ENCODE measurements at places on chromosomes 12 and 14.

GRCh38 chr12:108568338-108569154, 6.2 kb downstream of the ISCU start:
- no peak for DNase-seq

DNA sequence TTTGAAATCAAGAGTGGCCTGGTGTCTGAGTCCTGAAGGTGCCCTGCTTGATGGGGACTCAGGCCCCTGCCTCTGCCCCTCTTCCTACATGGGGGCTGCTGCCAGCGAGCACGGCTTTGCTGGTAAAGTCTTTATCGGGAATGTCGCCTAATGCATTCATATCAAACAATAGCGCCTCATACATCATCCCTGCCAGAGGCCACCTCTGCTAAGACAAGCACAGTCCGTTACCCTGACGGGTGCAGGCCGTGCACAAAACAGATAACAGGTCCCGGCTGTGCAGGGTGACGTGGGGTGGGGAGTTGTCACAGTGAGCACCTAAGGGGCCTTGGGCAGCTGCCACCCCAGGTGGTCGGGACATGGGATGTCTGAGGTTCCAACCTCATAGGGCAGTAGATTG, 68.4 kb upstream of the FAM222A start:
- DNase-seq, result no peak

- DNase-seq, result peak; percentile 47
These were observed 43.6 kb downstream of the FGD6 start for GRCh38 chr12:95173392-95174251.

- no peak for DNase-seq
These were observed 17.3 kb upstream of the LMNTD1 start for GRCh38 chr12:25570418-25570817.

GRCh38 chr12:675562-675961, 12.3 kb upstream of the NINJ2 start:
- no peak for DNase-seq

DNA sequence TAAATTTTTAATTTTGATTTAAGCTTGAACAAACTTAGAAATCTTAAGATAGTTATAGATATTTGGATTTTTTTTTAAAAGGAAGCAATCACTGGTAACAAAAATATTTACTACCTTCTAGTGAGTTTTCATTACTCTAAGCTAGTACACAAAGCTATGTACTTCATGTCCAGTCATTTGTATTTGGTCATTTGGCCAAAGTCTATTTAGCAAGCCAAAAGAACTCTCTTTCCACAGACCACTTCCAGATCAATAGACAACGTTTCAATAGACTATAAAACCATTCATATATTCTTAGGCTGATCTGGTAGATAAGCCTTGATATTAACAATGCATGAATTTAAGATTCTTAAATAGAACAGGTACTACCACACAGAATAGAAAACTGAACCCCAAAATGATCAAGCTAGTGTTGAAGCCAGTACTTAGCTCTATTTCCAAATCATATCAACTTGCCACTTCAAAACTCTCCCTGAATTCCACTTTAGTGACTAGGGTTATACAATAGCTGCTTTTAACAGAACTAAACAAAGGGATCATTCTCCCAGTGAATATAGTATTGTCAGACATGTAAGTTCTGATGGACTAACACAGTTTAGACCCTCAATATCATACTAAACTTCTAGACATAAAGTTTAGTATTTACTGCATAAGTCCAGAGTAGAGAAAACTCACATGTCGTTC, 21.7 kb downstream of the CAPRIN2 start:
- no peak for DNase-seq

DNA sequence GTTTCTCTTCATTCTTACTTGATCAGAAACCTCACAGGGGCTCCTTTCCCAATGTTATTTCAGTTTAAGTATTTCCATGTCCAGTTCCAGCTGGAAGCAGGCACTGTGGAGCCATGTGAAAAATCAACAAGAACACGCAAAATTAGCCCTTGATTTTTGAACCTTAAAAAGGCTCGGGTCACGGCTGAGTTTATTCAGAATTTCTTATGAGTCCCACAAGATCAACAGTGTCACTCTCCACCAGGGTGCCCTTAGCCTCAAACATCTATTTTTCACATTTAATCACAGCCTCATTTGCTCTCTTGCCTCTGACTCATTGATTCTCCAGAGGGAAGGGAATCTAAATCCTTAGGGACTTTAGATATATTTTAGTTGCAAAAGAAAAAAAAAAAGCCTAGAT, 157.7 kb upstream of the AVPR1A start:
- no peak for DNase-seq

DNA sequence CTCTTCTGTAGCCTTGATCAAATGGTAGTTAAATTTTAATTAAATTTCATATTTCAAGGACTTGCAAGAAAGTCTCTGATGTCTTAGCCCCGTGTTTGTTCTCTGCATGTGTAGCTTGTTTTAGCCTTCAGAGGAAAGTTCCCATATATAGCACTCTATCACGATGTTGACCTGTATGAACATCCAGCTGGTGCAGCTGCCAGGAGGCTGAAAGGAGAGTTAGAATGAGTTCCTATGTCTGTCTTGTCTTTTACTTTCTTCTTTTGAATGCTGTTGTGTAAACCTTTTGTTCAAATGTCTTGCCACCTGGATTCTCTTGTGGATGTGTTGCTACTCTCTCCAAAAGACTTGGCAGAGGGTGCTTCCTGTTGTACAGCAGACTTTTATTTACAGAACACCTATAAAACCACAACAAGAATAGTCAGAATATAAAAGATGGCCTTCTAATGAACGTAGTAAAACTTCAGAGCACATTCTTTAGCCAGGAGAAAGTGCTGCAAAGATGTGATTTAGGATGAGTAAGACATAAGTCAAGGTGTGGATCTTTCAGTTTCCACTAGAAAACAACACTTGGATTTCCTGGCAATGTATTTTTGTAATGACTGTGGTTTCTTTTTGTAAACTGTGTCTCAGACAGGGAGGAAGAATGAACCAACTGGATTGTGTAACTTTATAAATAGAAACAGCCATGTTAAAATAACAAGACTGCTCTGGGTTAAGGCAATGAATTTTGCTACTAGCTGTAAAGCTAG, 17.2 kb downstream of the NAV3 start:
- DNase-seq, result peak; percentile 82

GRCh38 chr12:62732861-62733427, 202.0 kb downstream of the PPM1H start:
- DNase-seq, result no peak

- no peak for DNase-seq
These were observed 252.5 kb downstream of the SLC6A15 start for GRCh38 chr12:84660139-84660538.

DNA sequence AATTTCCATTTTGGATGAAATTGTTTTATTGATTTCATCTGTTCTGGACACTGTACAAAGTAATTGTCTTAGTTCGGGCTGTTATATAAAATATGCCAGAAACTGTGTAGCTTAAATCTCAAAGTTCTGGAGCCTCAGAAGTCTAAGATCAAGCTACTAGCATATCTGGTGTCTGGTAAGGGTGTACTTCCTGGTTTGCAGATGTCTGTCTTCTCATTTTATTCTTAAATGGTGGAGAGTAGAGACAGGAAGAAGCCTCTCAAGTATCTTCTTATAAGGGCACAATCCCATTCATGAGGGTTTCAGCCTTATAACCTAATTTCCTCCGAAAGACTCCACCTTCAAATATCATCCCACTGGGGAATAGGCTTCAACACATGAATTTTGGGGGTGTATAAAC, 51.3 kb downstream of the MON2 start:
- DNase-seq, result no peak

GRCh38 chr14:75125617-75126016, 1.2 kb downstream of the NEK9 start:
- DNase-seq, result no peak

DNA sequence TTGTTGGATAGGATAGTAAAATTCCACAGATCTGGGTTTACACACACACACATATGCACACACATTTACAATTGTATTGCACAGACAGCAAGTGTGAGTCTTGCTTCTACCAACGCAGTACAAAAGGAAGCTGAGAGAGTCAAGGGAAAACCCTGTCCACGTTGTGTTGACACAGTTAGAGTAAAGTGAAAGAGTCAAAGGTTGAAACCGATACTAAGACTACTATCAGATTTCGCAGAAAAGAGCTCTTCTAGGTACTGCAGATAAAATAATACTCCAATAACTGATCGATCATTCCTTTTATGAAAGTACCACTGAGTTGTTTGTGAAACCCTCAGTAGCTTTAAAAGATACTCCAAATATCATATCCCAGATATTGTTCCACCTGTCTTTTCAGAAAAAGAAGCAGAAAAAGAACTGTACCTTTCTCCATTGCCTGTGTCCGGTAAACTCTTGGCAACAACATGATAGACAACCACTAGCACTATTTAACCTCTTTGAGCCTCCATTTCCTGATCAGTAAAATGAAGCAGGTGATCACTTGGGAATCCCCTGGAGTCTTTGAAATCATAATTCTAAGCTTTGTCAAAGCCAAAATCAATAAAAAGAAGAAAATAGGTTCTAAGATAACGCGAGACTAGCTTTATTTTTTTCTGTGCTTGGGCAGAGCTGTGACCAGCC, 224.6 kb upstream of the FOXN3 start:
- no peak for DNase-seq

- no peak for DNase-seq
These were observed at the start of gene MMP19 for GRCh38 chr12:55842681-55843429. MMP19 (minus strand) TSS chr12:55842936; CDS start chr12:55842830, 106 bp downstream.

GRCh38 chr12:47441490-47441889, 264.3 kb downstream of the RPAP3 start:
- no peak for DNase-seq

DNA sequence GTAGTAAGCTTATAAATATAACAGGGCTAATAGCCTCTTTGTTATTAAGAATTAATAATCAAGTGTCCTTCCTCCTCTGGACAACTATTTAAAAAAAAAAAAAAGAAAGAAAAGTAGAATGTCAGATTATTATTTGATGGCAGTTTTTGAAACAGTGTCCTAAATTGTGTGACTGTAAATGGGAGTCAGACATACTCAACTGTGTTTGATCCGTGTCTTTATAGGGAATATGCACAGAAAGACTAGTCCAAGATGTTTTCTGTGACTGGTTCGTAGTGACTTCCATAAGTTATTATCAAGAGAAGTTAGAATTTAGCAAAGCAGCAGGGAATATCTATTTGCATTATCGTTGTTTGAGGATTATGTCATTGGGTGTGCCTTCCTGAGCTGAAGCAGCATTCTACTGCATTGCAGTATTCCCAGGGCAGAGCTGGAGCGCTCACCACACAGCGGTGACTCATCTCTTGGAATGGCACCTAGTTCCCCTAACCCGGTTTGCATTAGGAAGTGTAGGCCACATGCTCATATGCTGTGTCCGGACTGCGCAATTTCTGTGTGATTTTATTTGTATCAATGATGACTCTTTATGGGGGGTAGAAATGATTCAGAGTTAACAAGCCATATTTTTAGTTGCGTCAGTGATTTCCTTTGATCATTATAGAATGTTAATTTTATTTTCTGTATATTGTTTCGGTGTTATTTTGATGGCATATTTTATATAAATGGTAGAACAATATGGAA, 7.9 kb downstream of the DYNC1H1 start:
- DNase-seq, result peak; percentile 100

DNA sequence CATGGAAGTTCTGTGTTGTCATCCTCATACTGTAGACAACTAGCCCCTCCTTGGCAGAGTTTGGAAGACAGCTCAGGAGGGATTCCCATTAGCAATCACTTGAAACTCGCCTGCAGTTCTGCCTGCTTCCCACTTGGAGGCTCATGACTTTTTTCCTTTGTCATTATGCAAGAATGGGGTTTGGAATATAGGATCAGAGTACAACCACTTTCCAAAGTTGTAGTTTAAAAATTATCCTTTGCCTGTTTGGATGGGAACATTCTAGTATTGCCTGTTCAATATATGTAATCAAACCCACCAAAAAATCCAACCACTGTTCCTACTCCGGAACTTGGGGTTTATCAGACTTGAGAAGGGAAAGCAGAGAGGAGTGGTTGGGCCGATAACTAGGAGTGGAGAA, 2.1 kb upstream of the GPD1 start:
- no peak for DNase-seq

DNA sequence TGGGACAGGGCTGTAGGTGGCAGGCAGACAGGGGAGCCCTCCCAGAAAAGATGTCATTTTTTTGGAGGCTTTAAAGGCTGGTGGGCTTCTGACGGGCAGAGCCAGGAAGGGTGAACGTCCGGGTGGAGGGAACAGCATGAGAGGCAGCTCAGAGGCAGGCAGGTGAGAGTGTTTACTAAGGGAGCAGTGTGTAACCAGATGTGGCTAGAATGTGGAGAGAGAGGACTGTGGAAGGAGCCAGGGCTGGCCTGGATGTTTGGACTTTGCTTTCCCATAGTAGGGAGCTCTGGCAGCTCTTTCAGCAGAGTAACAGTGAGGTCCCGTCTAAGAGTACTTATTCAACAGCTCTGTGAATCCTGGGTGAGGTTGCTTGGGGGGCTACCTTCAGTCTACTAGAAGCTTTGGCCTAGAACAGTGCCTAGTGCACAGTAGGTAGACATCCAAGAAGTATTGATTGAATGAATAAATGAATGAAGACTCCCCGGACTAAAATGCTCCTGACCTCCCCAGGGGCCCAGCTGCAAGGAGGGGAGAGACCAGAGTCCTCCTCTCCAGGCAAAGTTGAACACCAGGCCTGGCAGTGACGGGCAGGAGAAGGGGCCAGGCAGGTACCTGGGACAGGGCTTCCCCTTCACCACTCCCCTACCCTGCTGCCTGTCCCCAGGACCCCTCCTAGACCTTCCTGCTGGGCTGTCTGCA, 8.5 kb downstream of the FAM222A start:
- DNase-seq, result no peak

- no peak for DNase-seq
These were observed 7.5 kb upstream of the ZFP36L1 start for GRCh38 chr14:68800390-68800789.

DNA sequence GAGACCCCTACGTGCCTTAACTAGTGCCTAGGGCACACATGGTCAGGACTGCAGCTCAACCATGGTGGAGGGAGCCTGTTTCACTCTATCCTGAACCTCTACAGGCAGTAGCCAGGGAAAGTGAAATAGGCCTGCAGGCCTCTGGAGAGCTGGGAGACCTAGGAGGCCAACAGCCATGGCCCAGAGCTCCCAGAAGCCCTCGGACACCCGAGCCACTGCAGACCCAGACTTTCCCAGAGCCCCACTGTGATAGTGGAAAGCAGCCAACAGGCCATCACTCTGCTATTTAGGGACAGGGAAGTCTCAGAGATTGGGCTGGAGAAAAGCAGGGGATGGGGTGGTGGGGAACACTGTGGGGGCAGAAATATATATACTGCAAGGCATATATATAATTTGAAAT, 56.5 kb upstream of the ZFP36L1 start:
- DNase-seq, result no peak

- no peak for DNase-seq
These were observed 513.4 kb downstream of the MED13L start for GRCh38 chr12:115763982-115764621.

GRCh38 chr12:94290353-94290752, 142.0 kb downstream of the PLXNC1 start:
- no peak for DNase-seq

GRCh38 chr12:11730299-11731041, 81.0 kb downstream of the ETV6 start:
- DNase-seq, result no peak

GRCh38 chr14:66395300-66395699, 90.9 kb upstream of the CCDC196 start:
- no peak for DNase-seq

Data from BJ (cell line).